ENCODE measurements at places on chromosomes 5 and 9.
A peak's percentile ranks its signal among the peaks of the same experiment; 100 is the strongest.

- DNase-seq = no peak
Observed at GRCh38 chr5:90326995-90327394, 82.6 kb downstream of the CETN3 start.

DNA sequence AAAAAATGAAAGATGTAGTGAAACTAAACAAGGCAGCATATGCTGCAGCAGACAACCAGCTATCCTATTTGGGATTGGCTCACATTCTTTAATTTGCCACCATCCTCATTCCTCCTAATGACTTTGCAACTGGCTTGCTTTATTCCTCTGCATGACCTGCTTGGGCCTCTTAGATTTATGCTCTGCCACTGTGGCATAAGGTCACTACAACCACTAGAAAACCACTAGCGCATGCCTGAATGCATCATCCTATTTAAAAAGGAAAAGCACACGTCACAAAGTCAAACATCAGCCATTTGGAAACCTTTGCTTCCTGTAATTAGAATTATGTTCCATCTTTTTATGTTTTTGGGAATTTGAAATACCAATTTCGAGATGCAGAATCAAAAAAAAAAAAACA, 40.8 kb upstream of the CCDC152 start:
- no peak for DNase-seq

DNA sequence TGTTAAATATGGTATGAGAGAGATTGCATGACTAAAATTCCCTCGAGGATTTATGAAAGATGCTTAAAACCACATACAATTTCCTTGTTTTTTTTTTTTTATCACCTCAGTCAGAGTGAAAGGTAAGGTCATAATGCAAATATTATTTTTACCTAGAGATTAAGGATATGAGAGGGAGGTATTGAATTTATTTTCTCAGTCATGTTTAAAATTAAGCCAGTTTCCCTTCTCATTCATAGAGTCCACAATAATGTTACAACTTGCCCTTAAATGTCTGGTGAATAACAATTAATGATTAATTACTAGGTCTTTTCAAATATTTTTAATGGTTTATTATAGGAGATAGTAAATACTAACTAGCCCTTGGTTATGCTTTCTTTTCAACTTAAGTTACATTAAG, 144.9 kb upstream of the HAPLN1 start:
- DNase-seq = no peak

- DNase-seq = no peak
Observed at GRCh38 chr5:93275376-93275775, 305.6 kb downstream of the NR2F1-AS1 start.

GRCh38 chr9:99515093-99515492, 293.0 kb downstream of the SEC61B start:
- DNase-seq = no peak

DNA sequence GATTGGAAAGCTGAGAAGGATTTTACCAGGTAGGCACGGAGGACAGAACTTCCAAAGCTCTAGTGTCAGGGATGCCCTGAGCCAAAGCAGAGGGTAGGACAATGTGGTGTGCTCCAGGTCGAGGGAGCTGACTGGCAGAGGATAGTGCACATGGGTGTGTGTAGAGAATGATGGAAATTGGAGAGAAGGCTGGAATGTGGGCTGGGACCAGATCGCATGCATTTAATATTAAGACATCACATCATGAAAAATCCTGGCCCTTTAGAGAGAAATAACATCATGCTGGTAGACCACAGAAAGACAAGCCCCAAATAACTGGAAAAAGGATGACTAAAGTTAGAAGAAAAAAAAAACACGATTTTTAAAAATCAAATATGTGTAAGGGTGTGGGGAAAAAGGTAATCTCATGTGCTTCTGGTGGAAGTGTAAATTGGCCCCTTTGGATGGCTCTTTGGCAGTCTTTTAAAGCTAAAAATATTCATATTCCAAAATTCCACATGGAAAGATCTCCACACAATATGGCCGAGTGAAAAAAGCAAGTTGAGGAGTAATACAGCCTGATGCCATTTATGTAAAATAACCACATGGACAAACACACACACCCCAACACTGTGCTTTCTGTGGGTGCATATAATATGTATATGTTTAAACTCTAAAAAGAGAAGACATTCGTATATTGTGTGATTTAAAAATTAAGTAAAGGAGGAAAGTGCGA, 67.0 kb upstream of the TGFBR1 start:
- DNase-seq = no peak

DNA sequence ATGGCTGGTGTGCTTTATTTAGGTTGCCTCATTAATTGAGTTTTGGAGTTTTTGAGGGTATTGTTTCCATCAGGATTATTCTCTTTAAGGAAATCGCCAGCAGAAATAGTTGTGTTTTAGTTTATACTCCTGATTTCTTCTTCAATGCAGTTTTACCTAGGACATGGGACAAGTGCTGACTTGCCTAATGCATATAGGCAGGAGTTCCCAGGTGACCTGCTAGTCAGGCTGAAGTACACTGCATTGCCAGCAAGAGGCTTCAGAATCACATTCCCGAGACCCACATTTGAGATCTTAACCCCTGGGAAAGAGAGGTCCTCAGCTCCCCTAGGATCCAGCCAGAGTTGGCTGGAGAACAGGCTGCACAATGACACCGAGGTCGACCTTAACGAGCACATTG, 1.5 kb upstream of the OR1N2 start:
- DNase-seq = peak; percentile 19

DNA sequence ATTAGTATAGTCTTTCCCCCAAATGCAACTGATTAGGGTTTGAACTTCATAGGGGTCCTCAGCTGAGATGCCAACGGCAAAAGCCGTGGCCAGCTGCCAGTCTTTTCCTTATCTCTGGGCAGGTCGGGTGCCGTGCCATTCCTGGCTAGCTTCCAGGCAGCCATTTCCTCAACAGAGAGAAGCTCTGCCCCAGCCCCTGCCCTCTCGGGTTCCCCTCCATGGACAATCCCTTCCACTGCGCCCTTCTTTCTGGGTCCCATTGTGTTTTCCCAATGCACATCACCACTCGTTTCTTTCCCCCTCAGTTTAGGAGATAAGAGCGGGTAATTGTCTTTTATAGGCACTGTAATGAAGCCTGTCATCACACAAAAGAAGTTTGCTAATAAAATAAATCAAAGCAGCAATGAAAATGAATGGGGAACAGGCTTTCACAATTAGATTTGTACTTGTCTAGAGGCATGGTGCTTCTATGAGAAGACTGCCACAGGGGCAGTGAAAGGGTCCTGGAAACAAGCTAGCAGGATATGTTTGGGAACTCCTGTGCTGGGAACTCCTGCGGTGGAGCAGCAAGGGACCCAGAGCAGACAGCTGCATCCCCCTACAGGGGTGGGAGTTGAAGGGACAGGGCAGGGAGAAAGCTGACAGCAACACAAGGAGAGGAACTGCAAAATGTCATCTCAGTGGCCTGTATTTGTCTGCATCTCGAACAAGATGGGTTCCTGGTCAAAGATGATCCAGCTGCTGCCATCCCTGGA, 48.0 kb upstream of the SAP30L start:
- no peak for DNase-seq

GRCh38 chr5:96292582-96293247, 140.3 kb downstream of the PCSK1 start:
- DNase-seq = no peak
